Activated naive CD8-positive, alpha-beta T cell treated with anti-CD3 and anti-CD28 coated beads, Interleukin-2, amount 50 U/mL, for 16 hours (primary cell): ENCODE measurements at places on chromosomes 4 and X.

- DNase-seq = no peak
Measured at GRCh38 chr4:110754716-110755115, 131.8 kb upstream of the PITX2 start.

- DNase-seq = no peak
Measured at GRCh38 chrX:84340968-84341367, 153.0 kb upstream of the RPS6KA6 start.

GRCh38 chr4:80027611-80028010 lies 45.4 kb downstream of the ANTXR2 start:
- DNase-seq = no peak

DNA sequence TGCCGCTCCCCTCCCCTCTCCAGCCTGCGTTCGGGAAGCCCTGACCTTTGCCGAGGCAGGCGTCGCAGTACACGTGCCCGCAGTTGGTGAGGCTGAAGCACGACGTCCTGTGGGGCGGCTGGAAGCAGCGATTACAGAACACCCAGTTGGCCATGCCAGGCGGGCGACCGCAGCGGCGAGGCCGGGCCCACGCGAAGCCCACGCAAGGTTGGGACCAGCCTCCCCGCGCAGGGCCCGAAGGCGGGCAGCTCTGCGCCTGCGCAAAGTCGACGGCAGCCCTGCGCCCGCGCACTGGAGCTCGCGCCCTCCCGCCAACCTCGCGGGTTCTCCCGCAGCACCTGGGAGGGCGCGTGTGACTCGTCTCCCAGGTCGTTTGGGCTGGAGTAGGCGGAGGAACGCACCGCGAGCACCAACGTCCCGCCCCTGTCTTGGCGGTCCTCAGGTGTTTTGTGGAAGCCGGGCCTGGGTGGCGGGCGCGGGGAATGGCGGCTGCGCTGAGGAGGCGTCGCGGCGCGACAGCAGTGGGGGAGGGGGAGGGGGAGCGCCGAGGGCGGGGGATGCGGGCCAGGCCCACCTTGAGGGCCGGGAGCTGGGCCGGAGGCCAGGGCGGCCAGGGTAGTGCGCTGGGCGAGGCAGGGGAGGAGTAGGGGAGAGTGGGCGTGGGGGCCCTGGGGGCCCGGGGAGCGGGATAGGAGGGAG lies at the start of gene RNF212:
RNF212 (minus strand) TSS at position 254 of the 699 bp plus-strand sequence; CDS start at position 154, 100 bp downstream.
- no peak for DNase-seq

DNA sequence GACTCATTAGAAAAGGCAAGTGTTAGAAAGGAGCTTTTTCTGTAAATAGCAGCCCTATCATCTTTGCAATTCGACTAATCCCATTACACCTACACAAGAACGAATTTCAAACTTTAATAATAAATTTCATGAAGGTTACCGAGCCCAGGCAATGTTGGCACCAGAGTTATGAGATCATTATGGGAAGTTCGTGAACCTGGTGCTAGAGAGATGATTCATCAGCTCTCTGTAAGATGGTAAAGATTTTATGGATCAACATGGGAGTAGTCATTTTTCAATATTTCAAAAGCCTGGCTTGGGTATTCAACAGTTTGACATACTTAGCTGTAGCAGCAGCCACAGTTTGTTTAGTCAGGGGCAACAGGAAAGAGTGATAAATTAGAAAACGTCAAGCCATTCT lies 35.8 kb downstream of the AMELX start:
- no peak for DNase-seq

GRCh38 chrX:51487960-51488267 lies 8.5 kb downstream of the NUDT11 start:
- no peak for DNase-seq

DNA sequence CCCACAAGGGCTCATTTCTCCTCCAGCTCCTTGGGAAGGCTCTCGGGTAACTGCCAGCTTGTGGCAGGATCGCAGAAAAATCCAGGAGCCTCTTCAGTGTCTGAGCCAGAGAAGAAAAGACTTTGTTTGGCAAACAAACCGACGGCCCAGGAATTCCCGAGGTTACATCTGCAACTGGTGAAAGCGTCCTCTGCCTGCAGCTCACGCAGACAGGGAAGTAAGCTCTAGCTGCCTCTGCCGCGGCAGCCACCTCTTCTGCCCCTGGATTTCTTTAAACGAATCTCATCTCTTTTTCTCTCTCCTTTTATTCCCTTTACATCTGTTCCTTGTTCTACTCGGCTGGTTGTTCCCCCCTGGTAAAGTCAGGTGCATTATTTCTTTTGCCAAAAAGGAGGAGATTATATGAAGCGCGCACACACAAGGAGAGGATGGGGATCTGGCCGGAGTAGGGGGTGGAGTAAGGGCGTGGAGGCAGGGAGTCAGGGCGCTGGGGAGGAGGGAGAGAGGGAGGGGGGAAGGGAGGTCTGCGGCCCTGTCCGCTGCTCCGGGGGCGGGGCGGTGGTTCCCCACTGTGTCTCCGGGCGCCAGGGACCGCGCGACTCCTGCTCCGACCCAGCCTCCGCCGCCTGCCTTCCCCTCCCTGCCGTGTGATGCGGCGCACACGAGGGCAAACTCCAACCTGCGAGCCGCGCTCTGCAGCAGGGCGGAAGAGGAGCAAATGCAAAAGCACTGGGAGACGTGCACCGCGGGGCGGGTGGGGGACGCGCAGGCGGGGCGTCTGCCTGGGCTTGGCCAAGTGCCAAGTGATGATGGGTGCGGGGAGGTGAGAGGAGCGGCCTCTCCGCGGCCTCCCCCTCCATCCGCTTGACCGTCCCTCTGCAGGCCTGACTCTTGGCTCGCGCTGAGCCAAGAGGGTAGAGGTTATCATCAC lies at the start of gene DCHS2:
DCHS2 (minus strand) TSS at position 459 of the 931 bp plus-strand sequence; CDS start at position 15, 444 bp downstream.
- DNase-seq = no peak

DNA sequence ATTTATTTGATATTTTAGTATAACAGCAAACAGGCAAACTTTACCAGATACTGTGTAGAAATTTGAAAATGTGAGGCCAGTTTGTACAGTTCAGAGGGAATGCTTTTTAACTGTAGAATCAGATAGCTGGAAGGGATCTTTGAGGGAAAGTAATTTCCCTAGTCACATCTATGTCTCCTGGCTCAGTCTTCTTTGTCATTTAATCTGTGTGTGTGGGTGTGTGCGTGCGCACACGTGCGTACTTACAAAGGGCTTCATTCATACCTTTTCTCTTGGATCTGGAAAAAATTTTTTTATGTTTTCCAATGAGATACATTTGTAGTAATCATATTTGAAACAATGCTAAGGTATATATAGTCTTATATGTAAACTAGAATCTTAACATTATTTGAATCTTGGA lies 44.6 kb downstream of the IL13RA1 start:
- DNase-seq = no peak
